NCI-H1694 treated with DMSO at 0.1 percent for 48 hours (cell line): ENCODE measurements at places on chromosomes 13 and 19.

- DNase-seq = no peak
Measured at GRCh38 chr19:54196536-54196935, 4.1 kb upstream of the RPS9 start.

- peak; percentile 12 for DNase-seq
Measured at GRCh38 chr13:32587011-32587810, 959 bp downstream of the PDS5B start.

GRCh38 chr13:45242070-45242469 lies 41.2 kb upstream of the KCTD4 start:
- DNase-seq = no peak

- no peak for DNase-seq
Measured at GRCh38 chr13:101552786-101553185, 100.3 kb downstream of the ITGBL1 start.

GRCh38 chr19:6979399-6979798 lies 41.8 kb downstream of the MBD3L2B start:
- DNase-seq = no peak

DNA sequence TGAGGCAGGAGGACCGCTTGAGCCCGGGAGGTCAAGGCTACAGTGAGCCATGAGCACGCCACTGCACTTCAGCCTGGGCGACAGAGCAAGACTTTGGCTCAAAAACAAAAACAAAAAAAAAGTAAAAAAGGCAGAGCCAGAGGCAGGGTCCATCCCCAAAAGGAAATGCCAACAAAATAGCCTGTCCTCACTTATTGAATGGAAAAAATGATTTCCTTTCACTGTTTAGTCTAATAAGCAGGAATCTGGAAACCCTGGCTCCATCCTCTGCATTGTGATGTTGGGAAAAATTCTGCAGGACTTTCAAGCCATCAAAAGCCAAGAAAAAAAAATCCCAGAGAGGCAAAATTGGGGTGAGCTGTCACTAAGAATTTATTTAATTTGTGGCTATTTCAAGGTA lies 23.2 kb downstream of the ZIC5 start:
- DNase-seq = no peak

GRCh38 chr13:60012488-60012887 lies 151.2 kb downstream of the DIAPH3 start:
- DNase-seq = no peak

- DNase-seq = no peak
Measured at GRCh38 chr13:108154421-108154858, 60.9 kb downstream of the LIG4 start.

DNA sequence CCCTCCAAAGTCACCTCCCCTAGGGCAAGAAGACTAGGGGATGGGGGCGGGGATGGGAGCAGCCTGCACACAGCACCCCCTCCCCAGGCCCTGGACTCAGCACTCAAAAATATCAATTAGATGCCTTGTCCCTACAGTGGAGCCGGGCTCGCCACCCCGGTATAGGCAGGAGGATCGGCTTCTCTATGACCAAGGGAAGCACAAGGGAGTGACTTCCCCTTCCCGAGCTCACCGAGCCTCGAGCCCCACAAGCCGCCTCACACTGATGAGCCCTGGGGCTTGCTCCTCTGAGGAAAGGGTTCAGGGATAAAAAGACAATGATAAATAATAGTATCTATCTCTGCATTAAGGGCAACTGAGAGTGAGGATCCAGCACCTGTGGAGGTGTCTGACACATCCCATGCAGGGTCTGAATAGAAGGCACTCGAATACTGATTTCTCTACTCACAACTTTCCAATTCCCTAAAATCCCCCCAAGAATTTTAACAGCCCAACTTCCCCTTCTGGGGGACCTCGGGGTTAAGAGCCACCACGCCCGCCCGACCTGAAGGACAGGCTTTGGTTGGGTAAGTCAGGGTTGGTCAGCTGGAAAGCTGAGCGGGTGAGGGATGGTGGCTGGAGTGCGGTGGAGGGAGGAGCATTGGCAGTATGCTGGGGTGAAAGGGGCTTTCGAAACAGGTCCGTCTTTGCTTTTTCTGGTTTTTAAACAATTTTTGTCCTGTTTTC lies 51.3 kb downstream of the STK24 start:
- DNase-seq = no peak

DNA sequence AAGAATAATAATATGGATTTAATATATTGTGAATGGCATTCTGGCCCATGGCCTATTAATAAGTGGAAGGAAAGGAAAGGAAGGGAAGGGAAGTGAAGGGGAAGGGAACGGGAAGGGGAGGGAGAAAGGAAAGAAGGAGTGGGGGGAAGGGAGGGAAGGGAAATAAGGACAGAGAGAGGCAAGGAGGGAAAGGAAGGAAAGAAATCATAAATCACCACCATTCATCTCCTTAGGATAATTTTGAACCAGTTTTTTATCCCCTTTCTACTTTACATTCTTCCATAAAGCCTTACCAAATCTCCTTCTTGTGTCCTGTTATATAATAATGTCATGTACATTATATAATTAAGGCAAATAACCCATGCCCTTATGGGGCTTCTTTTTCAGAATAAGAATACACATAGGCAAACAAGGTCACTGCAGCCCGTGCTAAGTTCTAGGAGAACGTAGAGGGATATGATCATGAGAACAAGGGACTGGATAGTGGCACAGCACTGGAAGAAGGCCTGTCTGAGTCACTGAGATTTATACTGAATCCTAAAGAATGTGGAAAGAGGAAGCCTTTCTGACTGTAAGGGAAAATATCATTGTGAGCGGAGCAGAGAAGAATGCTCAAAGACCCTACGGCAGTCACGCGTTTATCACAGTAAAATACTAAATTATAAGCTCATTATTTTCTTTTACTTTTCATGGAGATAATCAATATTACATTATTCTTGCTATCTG lies 444.5 kb upstream of the GPC6 start:
- DNase-seq = no peak

GRCh38 chr13:100436099-100436498 lies 152.5 kb downstream of the GGACT start:
- no peak for DNase-seq

- no peak for DNase-seq
Measured at GRCh38 chr19:47848823-47849473, 10.1 kb upstream of the TPRX2 start.

- no peak for DNase-seq
Measured at GRCh38 chr19:17097593-17098126, 22.1 kb downstream of the MYO9B start.

- DNase-seq = no peak
Measured at GRCh38 chr19:58571575-58571947, 1.6 kb downstream of the MZF1 start.

DNA sequence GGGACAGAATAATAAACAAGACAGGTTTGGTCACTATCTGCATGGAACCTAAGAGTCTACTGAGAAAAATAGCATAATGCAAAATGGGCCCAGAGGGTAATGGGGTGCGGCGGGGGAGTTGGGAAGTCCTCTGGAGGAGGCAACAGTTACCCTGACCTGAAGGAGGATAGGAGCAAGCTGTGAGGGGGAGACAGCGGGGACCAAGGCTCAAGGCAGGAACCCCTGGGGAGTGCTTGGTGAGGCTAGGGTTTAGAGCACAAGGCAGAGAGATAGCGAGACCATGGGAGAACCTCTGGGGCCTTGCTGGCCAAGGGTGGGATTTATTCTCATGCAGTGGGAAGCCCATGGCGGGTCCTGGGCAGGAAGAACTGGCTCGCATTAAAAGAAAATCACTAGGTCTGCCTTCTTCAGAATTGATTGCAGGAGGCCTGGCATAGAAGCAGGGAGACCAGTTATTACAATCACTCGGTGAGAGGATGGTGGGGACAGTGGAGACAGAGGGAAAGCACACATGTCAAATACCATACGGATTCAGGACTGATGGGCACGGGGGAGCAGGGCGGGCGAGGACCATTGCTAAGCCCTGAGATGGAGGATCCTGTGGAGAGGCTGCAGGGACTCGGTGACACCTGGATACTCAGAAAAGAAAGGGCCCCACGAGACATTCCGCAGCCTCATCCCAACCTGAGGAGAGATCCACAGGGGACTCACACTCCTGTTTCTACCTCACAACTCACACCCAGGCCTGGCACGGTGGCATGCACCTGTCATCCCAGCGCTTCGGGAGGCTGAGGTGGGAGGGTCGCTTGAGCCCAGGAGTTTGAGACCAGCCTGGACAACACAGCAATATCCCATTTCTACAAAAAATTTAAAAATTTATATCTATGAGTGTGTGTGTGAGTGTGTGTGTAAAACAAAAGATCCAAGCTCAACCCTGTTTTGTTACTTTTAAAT lies 110.4 kb downstream of the URI1 start:
- no peak for DNase-seq

DNA sequence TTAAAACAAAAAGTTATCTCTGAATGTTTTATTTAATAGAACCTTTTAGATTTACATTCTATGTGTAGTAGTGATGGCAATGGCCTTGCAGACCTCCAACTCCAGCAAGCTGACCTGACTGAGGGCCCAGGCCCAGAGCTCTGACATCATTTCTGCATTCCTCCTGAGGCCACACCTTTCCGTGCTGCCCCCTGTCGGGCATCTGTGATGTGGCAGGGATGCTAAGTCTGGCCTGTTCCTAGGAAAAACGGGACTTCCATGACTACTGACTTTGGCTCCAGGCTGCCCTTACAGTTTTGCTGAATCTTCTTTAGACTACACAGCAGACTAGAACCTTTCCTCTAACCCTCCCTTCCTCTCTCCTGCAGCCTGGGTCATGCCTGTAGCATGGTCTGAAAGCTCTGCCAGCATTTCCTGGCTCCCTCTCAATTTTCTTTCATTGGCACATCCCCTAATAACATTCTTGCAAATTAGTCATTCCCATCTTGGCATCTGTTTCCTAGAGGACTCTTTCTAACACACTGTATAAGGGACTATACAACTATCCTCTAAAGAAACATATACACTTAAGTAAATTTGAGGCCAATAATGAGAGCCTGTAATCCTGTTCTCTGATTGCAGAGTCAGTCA lies 249.1 kb downstream of the GPC5 start:
- peak; percentile 7 for DNase-seq

DNA sequence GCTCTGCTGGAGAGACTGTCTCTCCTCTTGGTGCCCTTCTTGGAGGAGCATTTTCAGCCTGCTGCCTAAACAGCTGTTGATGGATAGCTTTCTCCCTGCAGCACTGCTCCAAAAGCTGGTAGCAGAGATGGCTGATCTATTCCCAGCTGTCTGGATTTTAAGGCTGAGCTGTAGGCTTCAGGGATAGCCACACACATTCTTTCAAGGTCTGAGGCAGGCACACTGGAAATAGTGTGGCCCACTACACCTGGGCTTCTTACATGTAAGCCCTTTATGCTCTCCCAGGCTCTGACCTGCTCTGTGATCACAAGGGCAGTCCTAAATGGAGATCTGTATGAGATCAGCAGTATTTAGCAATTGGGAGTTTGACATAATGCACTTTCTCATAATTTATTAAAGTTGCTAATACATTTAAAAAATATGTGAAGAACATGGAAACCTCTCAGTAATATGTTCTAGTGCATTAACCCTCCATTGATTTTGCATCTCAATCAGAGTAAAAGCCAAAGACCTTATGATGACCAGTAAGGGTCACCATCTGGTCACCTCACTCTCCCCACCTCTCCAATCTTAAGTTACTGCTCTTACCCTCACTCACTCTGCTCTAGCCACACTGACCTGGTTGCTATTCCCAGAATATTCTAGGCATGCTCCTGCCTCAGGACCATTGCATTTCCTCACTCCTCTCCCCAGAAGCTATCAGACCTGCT lies 91.6 kb downstream of the MBNL2 start:
- DNase-seq = no peak

GRCh38 chr13:95679722-95680121 lies 2.8 kb downstream of the DNAJC3 start:
- DNase-seq = no peak

- no peak for DNase-seq
Measured at GRCh38 chr13:100019780-100020356, 38.3 kb downstream of the ZIC2 start.

DNA sequence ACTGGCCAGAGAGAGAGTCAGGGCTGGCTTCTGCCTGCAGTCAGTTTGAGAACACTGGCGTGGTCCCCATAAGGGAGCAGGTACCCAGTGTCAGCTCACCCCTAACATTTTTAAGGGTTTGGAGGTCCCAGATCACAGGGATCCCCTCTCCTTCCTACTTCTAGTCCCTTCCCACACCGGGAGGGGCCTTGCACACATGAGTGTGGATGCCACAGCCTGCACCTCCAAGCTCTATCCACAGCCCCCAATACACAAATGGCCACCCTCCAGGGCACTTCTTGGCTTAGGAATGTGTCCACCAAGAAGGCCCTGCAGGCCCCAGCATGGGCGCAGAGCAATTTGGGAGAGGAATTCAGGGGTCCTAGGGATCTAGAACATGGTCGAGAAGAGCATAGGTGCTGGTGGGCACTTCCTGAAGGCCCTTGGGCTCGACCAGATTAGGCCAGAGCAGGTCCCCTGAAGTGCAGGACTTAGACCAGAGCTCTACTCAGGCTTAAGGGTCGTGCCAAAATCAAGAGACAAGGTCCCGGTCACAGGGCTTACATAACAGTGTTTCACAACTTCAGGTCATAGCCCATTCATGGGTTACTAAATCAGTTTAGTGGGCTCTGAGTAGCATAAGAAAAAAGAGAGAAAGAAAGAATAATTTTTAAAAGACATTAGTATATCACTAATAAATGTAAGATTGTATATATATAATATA lies 16.0 kb downstream of the FXYD5 start:
- DNase-seq = no peak

DNA sequence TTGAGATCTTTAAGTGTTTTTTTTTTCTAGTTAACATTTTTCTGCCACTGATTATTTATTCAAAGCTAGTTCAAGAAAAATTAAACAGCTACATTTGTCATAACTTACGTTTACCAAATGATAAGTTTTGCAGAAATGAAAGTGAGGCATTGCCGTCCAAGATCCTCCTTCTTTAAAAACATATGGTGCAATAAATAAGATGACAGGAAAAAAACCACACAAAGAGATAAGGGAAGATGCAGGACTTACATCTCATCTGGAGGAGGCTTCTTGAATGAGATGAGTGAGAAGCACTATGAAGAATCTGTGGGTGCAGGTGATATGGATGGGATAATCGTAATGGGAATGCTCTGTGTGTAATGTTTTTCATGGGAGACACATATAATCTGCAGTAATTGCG lies 12.4 kb downstream of the TNFSF13B start:
- DNase-seq = no peak

DNA sequence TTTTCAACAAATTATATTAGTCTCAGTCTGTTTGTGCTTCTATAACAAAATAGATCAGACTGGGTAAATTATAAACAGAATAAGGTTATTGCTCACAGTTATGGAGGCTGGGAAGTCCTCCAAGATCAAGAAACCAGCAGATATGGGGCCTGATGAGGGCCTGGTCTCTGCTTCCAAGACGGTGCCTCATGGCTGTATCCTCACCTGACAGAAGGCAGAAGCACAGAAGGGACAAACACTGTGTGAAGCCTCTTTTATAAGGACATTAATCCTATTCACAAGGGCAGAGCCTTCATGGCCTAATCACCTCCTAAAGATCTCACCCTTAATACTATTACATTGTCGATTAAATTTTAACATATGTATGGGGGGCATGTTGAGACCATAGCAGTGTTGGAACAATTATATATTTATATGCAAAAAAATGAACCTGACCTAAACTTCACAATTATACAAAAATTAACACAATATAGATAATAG lies 12.7 kb downstream of the F10 start:
- no peak for DNase-seq
